ENCODE measurements at places on chromosomes 3 and 15.

DNA sequence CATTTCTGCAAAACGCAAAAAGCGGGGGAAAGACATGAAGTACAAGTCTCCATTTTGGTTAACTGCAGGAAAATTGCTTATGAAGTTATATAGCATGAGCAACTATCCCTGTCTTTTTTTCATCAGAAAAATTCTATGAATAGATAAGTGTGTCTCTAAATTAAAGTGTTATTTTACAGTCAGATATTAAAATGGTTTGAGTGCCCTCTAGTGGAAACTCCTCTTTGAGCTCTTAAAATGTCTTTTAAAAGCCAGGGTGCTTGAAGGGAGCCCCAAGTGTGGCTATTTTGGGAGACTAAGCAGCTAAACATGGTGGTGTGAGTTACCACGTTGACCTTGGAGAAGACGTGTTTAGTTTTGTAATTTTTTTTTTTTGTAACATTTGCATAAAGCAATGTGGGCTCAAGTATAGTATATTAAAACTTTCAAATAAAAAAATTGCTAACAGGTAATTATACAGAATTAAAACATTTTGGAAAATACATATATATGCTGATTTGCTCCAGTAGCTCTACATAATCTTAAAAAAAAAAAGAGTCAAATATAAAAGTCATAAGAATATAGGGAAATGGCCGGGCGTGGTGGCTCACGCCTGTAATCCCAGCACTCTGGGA, 77.2 kb downstream of the PPP2R3A start:
- DNase-seq, result no peak

DNA sequence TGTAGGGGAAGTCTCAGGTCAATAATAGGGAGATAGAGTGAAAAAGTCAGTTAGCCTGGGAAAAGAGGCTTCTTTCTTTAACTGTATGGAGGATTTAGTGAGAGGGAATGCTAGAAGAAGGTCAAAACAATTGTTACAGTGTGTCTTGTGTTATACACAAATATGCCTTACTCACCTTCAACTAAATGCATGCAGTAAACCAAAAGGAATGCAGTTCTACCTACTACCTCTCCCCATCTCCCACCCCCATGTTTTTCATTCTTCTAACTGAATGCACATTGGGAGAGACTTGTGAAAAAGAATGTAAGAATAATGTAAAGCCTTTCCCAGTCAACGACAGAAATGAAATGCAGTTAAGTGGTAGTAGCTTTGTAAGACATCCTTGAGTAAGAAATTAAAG, 33.8 kb downstream of the CCDC66 start:
- no peak for DNase-seq

DNA sequence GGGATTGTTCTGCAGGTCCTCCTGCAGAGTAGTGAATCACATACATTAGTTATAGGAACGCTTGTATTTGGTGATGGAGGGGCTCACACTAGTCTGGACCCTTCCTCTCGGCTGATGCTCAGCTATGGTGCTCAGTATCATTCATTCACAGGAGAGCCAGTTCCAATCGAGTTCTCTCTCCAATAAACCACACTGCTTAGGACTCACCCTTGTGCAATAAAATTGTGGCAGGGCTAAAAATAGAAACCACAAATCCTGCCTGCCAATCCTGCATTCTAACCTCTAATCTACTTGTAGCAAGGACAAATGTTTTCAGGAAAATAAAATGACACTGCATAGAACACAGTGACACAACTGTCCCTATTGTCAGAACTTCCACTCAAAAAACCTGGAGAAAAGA, 138.4 kb upstream of the TBL1XR1 start:
- no peak for DNase-seq

DNA sequence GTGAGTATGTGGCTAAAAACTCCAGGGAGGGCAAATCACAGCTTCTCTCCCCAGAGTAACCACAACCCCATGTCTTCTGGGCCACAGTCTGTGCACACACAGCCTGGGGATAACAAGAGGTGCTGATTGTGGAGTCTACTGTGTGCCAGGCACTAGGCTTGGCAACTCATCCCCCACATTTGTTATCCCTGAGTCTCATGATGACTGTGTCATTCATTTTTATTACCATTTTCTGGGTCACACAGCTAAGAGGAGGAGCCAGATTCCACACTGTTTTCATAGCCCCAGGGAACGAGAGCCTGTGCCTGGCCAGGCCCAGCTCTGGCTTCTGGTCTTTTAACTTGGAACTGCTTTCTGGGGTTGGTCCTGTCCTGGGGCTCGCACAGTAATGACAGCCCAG, 34.5 kb downstream of the ESYT3 start:
- DNase-seq, result no peak

DNA sequence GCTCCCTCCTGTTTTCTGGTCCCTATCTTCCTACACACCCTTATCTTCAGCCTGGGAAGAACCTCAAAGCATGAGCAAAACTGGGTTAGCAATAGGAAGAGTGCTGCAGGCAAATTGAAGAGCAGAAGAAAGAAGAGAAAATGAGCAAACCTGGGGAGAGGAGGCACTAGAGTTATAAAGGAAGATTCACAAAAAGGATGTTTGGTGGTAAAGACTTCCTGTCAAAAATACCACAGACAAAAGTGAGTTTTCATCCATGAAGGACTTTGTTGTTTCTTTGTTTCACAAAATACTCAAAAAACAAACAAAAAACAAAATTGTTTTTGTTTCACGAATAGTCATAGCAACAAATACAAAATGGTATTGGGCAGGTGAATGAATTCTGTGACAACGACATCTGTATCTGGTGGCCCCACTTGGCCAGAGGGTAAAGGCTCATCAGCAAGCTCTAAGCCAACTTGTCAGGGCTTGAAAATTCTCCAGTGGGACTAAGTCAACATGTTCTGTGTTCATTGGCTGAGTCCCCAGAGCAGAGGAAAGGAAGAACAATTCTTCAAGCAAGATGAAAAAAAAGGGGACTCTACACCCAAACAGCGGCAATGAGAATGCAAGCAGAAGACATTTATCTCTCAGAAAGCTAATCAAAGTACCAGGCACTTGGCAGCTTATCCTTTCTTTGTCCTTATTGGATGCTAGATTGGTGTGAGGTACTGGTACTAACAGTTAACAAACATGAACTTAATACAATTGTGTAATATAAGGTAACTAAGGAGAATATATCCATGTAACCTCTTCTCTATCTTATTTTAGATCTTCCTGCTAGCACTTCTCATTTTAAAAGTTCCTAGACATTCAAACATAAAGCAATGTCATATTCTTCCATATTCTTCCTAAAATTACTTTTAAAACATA, 9.7 kb downstream of the ATP8B4 start:
- DNase-seq, result no peak

DNA sequence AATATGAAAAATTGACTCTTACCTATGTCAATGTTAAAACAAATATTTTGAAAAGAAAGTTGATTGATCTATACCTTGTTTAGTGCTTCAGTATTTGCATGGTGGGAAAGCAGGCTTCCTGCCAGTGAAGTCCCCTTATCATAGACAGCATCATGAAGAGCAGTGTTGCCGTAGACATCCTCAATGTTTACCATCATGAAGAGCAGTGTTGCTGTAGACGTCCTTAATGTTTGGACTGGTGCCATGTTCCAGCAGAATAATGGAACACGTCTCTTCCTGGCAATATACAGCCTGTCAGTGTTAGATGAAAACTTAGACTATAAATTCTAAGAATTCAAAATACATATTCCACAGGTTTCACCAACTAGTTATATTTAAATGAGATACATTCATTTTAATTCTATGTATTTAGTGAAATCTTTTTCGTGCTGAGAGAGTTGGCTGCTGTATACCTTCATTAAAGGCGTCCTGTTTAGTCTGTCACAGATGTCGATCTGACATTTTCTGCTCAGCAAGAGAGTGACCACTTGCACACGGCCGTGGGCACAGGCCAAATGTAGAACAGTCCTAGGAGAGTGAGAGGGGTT, 116.8 kb downstream of the LMLN start:
- no peak for DNase-seq

GRCh38 chr3:4888913-4889846, 90.1 kb upstream of the BHLHE40 start:
- no peak for DNase-seq

DNA sequence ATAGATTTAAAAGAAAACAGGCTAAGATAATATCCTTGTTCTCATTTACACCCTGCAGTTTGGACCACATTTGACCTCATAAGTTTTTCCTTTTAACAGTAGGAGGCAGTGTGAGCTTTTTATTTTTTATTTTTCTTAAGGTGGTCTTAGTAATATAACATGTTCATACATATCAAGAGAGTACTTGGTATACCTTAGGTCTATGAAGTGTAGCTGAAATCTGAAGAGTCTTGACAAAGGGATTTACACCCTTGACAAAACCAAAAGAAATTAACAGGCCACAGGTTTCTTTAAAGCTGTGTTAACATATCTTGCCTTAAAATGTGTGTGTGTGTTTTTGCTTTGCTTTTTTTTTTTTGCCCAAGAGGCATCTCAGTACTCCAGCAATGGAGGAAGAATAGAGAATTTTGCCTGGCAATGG, 3.2 kb downstream of the RAP2B start:
- no peak for DNase-seq

DNA sequence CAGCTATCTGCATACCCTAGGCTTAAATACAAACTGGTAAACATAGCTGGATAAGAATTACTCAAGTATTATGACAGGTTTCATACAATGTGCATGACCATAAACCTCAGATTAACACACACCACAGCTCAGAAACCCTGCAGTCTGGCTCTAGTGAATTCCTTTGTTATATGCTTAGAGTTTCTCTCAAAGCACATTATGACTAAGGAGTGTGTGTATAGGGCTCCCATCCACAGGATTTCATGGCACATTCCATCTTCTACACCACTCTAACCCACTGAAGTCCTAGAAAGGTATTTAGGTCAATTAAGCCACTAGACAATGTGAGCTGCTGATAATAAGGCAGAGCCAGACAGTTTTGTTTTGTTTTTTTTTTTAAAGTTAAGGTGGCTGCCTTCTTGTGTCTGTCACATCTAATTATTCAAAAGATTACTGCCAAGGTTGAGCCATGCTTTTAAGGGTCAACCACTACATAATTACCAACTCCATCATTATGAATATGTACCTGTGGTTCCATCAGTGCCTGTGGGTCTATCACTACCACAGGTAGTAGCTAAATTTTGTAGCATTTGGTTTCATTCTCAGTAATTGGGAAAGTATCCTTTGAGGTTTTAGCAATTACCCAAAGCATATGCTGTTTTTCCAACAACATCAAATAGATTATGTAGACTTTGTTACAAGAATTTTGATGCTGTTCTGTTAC, 107.0 kb downstream of the ALCAM start:
- no peak for DNase-seq

DNA sequence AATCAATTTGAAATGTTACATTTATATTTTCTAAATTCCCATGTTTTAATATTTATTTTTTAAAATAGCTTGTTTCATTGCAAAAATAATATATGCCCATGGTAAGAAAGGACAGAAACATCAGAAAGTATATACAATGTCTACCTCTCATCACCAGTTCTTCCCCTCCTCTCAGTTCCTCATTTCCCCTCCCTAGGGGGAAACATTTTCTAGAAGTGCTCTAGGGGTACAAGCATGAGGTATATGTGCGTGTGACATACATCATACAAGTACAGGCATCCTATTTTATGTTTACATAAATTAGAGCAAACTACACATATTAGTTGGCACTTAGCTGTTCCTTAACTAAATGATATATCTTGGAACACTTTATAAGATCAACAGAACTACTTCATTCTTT, 189.3 kb upstream of the VEPH1 start:
- DNase-seq, result no peak

- DNase-seq, result no peak
Observed at GRCh38 chr15:29724026-29724425, 98.2 kb downstream of the TJP1 start.

DNA sequence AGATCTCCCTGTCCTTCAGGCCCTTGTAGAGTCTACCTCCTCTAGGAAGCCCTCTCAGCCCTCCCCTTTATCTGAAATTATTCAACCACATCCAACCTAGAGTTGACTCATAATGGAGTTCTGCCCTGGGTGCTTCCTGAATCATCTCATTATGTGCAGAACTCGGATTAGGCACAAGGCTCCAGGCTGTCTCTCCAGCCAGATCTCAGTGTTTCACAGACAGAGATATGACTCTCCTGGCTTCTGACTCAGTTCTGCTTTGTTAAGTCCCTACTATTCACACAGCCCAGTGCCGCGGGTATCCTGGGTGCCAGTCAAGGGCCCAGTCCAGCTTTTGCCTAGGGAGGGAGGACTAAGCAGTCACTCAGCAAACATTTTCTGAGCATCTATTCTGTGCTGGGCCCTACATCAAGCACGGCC, 9.3 kb downstream of the STRA6 start:
- DNase-seq, result no peak

DNA sequence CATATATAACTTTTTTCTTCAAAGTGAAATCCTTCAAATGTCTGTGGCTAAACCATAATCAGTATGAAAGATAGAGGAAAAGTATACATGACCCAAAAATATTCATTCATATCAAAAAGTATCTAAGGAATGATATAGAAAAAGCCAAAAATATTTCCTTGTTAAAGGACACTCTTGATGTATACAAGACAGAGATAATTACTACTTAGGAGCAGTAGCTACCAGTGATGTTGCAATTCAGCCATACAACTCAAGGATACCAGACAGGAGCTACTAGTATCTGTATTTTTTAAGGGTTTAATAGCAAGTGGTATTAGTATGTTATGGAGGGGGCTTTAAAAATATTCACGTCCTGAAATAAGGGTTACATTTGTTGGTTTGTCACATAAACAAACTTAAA, 37.0 kb downstream of the FBXL22 start:
- no peak for DNase-seq

- no peak for DNase-seq
Observed at GRCh38 chr3:20561166-20561565, 375.2 kb upstream of the SGO1 start.

GRCh38 chr3:13662238-13662847, 113.4 kb downstream of the FBLN2 start:
- DNase-seq, result no peak

DNA sequence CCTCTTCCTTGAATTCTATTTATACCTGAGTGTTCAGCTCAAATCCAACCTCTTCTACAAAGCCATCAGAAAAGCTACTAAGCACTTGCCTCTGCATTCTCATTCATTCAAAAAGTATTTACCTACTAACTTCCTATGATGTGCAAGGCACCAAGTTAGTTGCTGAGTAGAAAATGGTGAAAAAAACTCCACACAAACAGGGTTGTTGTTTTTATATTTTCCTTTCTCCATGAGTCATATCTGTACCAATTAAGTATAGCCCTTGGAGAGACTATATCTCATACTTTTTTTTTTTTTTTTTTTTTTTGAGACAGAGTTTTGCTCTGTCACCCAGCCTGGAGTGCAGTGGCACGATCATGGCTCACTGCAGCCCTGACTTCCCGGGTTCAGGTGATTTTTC, 67.7 kb downstream of the IGF2BP2 start:
- DNase-seq, result no peak

GRCh38 chr3:24191801-24192403, 246.8 kb downstream of the NR1D2 start:
- DNase-seq, result no peak

DNA sequence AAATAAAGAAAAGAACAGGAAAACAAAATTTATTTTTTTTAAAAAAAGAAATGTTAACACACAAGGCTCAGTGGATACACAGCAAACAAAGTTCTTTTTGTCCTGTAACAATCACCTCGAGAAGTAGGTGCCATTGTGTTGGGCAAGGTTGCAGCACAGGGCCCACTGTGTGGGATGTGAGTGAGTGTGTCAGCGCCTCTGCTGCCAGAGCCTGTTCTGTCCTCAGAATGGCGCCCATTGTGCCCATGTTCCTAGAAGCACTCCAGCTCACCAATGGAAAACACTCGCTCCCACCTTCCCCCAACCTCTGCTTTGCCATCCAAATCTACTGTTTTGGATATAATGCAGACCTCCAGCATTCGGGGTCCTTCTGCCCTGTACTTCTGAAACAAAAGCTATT, 84.9 kb upstream of the CLDN18 start:
- no peak for DNase-seq
